ENCODE measurements at places on chromosomes 4 and X.
A peak's percentile ranks its signal among the peaks of the same experiment; 100 is the strongest.

DNA sequence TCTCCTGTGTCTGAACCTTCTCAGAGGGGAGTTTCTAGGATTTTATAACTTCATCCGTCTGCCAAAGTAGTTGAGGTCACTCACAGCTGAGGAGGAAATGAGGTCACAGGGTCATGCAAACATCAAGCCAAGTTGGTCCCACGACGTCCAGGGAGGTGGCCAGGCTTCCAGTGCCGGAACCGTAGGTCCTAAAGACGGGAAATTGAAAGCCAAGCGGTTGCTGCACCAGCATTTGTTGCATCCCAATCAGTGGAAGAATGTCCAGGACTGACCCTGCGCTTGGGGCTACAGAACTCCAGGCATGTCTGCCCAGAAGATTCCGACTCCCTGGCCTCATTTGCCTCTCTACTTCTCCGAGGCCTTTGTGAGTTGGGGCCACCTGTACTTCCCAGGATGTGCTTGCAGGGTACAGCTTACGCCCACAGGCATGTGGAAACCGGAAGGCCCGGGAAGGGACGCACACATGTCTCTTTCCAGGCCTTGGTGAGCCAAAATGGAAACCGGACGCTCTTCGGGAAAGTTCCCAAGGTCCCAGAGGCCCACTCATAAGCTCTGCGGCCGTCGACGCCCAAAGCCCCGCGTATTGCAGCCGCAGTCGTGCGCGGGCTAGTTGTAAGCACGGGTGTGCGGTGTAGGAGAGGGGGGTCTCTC lies 9.3 kb downstream of the PRDM8 start:
- no peak for DNase-seq

DNA sequence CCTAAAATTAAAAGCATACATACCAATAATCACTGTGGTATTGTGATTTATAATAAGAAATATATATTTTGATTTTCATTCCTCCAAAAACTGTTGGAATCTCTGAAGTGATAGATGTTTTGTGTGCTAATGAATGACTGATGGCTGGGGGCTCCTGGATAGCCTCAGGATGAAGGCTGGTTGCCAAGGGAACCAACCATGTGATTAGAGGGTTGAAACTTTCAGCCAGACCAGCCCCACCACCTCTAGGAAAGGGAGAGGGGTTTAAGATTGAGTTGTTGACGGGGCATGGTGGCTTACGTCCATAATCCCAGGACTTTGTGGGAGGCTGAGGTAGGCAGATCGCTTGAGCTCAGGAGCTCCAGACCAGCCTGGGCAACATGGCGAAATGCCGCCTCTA lies 34.0 kb downstream of the HS6ST2 start:
- no peak for DNase-seq

DNA sequence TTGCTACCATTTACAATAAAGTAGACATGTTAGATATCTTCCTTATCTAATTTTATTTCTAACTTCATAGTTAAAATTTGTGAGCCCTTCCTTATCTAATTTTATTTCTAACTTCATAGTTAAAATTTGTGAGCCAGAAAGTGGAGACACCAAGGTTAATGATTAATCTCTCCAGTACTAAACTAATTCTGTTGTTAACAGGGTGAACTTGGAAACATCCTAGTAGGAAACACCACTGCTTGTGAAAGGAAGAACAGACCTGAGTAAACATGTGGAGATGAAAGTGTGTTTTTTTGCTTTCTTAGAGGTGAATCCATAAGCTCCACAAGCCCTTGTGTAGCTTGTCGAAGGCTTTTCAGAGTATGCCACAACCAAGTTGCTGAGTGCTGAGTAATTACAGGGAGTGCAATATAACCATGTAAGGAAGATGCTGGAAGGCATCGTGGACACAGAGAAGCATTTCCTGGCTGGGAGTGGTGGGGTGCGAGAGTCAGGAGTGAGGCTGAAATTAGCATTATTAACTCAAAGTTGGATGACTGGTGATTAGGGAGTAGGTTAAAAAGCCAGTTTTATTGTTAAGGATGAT lies 118.6 kb upstream of the NEIL3 start:
- DNase-seq, result peak; percentile 14

DNA sequence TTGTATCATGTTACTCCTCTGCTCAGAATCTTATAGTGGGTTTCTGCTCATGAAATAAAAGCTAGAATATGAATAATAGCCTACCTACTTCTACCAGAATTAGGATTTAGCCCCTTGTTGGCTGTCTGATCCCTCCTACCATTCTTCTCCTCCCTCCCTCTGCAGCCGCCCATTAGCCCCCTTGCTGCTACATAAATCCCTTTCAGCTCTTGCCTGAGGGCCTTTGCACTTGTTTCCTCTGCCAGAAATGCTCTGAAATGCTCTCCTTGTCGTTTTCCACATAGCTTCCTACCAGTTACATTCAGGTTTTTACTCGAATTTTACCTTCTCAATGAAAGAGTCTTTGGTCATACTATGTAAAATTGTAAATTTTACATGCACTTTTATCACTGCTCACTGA lies 159.2 kb downstream of the ADGRL3 start:
- no peak for DNase-seq

GRCh38 chr4:87844452-87844851 lies 11.7 kb downstream of the MEPE start:
- peak; percentile 2 for DNase-seq

- peak; percentile 5 for DNase-seq
Measured at GRCh38 chrX:37060999-37061398, 52.8 kb downstream of the FAM47C start.

DNA sequence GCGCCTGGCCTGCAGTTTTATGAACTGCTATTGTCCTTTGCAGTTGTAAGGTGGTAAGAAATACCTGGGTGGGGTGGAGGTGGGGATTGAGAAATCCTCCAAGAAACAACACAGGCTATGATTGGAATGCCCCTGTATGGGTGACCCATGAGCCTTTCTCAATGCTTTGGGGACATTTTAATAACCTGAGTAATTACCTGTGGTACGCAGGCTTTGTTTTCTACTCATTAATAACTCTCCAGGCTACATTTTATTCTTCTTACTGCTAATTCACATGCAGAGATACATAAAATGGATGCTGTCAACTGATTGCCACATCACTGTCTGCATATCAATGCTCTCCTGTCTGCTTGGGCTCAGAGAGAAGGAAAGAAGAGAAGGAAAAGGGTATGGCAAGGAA lies 41.8 kb downstream of the PHEX start:
- DNase-seq, result no peak

GRCh38 chr4:185640811-185641675 lies 105.7 kb upstream of the PDLIM3 start:
- DNase-seq, result peak; percentile 49

DNA sequence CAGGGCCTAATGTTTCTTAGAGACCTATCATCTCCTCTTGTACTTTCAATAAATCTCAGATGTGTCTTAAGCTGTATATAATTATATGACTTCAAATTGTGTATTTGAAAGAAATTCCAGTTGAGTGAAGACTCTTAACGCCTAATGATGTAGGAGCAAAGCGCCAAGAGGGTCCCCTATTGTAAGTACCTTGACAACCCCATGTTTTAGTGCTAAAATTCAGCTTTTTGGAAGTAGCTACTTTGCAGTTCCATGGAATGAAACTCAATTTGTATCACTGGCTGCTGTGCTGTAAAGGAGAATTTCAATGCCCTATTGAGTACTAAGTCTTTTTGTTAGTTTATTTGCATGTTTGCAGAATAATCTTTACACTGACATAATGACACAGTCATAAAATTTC lies 1826.6 kb upstream of the AGA start:
- no peak for DNase-seq

GRCh38 chrX:130300010-130300282 lies 31.2 kb upstream of the ZNF280C start:
- DNase-seq, result no peak

GRCh38 chrX:47558436-47558835 lies 2.6 kb upstream of the ARAF start:
- DNase-seq, result no peak

- DNase-seq, result no peak
Measured at GRCh38 chrX:16876696-16877095, 6.5 kb upstream of the RBBP7 start.

DNA sequence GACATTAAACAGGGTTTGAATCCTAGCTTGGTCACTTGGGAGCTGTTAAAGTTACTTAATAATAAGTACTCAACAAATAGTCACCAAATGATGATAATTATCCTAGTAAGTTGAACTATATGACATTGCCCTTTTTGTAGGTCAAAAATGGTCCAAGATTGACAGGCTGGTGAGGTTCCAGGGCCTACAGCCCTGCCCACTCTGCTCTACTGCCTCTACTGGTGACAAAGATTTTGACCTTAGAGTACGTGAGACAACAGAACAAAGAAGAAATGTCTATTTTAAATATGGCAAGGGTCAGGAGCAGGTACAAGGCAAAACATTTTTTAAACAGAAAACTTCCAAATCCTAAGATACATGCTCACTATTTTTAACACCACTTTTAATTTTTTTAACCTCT lies 572 bp upstream of the SMPX start:
- DNase-seq, result no peak

- DNase-seq, result no peak
Measured at GRCh38 chrX:68939868-68940267, 111.0 kb downstream of the EFNB1 start.

DNA sequence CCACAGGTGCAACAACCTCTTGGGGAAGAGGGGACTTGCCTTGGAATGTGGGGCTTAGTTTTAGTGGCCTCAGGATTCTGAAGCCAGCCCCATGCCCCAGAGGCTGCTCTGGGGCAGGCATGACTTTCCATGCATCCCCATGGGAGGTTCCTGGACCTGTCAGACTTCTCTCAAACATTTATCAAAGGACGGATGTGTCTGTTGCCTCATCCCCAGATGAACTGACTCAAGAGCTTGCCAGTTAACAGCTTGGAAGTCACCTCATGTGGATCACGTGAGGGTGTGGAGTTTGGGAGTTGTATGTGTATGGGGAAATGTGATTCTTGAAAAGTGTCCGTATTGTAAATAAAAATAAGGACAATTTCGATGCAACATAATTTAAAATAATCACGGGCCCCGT lies 341.5 kb downstream of the ARHGAP10 start:
- DNase-seq, result no peak

GRCh38 chrX:4240541-4241194 lies 527.2 kb upstream of the PRKX start:
- no peak for DNase-seq

- no peak for DNase-seq
Measured at GRCh38 chr4:154416190-154416547, 75.4 kb downstream of the DCHS2 start.

DNA sequence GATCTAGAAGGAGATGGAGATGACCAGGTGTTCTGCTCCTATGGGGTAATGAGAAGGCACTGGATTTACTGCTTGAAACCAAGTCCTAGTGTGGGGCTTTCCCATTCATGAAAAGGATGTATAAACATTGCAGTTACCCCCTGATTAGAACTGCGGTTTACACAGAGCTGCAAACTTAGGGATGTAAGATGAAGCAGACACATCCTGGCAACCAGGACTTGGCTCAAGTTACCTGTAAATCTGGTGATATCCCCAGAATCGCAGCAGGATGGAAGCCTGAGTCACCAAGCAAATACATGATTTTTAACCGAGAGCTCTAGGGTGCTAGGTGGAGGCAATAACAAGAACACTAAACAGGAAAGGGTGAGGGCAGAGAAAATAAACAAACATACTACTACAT lies 178.6 kb upstream of the MAMLD1 start:
- no peak for DNase-seq

- DNase-seq, result no peak
Measured at GRCh38 chr4:6781113-6781512, 1.4 kb upstream of the KIAA0232 start.

- DNase-seq, result no peak
Measured at GRCh38 chrX:18151649-18152048, 69.0 kb downstream of the BEND2 start.

DNA sequence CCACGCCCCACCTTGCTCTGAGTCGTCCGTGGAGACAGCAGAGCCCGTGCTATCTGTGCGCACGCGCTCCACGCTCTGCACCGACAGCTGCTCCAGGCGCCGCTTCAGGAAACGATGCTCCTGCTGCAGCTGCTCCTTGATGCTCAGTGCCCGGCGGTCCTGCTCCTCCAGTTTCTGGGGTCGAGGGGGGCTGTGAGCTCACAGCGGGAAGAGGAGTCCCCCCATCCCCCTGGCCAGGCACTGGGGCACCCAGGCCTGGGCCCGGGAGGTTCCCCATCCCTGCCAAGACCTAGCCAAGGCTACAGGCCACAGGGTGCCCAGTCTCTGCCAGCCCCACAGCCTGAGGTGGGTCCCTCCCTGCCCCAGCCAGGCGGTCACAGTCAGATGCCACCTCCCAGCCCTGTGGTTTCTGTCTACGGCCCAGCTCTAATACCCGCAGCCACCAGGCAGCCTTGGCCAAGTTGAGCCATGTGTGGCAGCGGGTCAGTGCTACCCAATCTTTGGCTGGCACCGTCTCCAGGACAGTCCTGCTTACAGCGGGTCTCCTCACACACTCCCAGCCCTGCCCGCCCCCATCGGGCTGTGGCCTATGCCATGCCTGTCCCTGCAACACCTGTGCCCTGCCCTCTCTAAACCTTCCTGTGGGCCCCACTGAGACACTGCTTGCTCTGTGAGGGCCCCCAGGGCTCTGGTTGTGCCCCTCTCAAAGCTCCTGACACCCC lies 9.3 kb upstream of the HAUS3 start:
- no peak for DNase-seq

DNA sequence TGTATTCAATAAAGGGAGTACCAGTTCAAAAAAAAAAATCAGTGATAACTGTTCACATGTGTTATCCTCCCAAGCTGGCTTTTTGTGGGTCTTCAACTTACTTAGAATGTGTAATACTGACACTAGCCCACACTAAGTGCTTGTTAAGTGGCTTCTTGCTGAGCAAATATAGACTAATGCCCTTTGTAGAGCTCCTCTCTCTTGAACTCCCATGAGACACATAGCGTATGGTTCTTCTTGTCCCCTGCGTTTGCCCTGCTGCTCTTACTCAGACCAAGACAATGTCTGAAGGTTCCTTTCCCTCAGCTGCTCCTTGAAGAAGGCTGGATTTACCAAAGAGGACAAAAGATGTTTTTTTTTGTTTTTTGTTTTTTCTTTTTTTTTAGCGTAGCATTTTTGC lies 110.9 kb downstream of the FRAS1 start:
- no peak for DNase-seq

- DNase-seq, result no peak
Measured at GRCh38 chr4:3725936-3726870, 40.0 kb upstream of the ADRA2C start.

GRCh38 chr4:83108101-83108861 lies 6.2 kb downstream of the PLAC8 start:
- no peak for DNase-seq

DNA sequence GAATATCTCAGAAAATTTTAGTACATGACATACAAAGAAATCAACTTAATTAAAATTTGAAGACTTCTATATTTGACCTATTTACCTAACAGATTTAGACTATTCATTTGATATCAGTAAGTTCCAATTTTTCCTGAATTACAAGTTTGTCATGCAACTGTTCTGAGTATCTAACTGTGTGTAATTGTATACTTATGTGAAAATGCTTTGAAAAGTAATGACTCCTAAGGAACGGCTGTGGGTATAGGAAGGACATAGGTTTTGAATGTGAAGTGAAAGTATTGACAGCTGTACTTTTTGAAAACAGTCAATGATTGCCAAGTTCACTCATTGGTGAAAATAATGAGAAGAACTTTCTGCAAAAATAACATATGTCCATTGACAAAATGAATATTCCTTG lies 2.9 kb downstream of the GRIA2 start:
- DNase-seq, result no peak

- DNase-seq, result no peak
Measured at GRCh38 chr4:89161841-89162240, 50.5 kb downstream of the TIGD2 start.

Measured in HCEC 1CT (cell line).